ENCODE measurements at places on chromosomes 2 and 18. TPM values are rescaled to one million over a fixed set of nuclear protein-coding genes. Genes with fewer than 3 reads are reported as not detected.

DNA sequence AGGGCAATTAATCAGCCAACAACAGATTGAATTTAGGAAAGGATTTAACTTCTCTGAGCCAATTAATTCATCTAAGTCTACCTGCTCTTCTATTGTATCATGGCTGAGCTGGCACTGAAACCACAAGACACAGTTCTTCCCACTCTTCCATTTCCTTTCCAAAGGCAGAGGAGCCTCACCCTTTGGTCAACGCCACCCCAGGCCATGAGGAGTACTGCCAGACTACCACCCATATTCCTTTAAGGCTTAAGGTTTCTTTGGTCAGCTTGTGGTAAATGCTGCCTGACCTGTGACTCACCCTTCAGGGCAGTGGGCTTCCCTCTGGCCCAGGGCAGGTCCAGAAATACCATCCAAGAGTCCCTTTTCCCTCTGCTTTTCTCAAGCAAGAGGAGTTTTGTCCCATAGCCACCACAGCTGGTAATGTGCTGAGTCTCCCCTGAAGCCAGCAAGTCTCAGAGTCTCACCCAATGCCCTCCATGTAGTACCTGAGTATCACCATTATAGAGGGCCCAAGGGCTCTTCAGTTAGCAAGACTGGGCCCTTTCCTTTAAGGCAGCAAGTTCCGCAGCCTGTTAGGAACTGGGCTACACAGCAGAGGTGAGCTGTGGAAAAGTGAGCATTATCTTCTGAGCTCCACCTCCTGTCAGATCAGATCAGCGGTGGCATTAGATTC is 900.5 kb upstream of the CRIM1 start:
- peak; percentile 54 for DNase-seq

GRCh38 chr2:141316606-141317005 is 814.2 kb downstream of the LRP1B start:
- DNase-seq: no peak

GRCh38 chr2:159855557-159856061 is 57.6 kb upstream of the CD302 start:
- DNase-seq: no peak

- DNase-seq: no peak
These were observed 6.1 kb downstream of the PTGR3 start for GRCh38 chr18:75202696-75203365.

DNA sequence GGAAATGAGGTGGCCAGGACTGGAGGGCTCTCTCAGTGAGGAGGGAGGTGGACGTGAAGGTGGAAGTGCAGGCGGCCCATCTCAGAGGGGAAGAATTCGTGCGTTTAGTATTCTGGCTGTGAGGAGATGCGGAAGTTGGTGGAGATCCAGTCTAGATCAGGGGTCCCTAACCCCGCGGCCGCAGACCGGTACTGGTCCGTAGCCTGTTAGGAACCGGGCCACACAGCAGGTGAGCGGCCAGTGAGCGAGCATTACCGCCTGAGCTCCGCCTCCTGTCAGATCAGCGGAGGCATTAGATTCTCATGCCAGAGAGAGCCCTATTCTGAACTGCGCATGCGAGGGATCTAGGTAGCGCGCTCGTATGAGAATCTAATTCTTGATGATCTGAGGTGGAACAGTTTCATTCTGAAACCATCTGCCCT is 1.6 kb upstream of the FHOD3 start:
- no peak for DNase-seq

DNA sequence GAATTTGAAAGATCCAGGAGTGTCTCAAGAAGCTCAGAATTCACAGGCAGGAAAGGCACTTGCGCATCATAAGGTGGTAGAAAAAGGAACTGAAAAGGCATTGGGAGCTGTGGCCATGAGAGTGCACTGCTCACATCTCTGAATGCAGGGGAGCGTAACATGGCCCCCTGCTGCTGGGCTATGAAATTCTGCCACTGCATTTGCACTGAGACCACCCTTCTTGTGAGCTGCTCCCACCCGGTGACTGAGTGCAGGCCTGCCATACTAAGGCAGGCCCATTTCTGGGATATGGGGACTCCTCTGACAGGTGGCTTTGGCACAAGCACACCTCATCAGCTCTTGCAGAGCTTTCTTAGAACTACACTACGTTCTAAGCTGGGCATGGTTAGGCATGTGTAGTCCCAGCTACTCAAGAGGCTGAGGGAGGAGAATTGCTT is 25.3 kb upstream of the STARD7 start:
- no peak for DNase-seq

DNA sequence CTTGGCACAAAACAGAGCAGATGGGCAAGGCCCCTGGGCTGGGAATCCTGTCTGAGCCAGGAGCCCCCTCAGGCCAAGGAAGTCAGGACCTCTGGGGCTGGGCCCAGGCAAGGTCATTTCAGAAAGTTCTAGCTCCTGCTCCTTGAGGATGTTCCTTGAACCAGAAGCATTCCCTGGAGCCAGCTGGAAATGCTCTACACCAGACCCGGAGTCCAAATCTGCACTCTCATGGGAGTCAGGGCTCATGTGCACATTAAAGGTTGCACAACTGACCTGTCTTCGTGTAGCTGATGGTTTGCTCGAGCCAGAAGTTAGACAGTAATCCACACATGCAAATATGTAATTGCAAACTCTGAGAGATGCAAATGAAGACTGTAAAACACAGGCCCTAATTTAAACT is 18.0 kb downstream of the PARD6G start:
- no peak for DNase-seq

DNA sequence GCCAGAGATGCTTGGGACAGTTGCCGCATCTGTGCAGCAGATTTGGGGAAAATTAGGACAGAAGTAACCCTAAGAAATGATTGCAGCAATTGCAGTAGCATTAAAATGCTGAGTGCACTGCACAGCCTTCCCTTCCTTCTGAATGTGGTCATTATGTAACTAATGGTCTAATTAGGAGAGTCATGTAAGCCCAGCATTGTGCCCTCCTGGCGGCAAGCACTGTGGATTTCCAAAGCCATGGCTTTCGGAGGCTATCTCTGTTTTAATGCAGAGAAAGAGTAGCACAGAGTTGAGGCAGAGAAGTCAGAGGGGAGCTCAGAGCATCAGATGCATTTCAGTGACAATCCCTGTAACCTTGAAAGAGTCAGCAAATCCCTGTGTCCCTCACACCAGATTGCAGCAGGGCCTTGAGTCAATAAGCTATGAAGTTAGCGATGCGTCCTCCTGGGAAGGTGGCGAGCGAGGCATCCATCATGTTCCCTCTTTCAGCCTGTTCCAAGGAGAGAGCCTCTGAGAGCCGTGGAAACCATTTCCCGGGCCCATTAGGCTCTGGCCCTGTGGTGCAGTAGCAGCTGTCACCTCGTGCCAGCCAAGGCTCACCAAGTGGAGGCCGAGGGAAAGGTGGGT is 307.2 kb downstream of the FBXO15 start:
- no peak for DNase-seq

GRCh38 chr18:61400716-61401115 is 67.5 kb downstream of the CDH20 start:
- DNase-seq: no peak

- DNase-seq: no peak
These were observed 24.1 kb downstream of the MROH2A start for GRCh38 chr2:233802132-233802815.

ARL6IP6 gene
- total RNA-seq: 33.1 TPM

ASB18 gene
- total RNA-seq: not detected

GPBAR1 gene
- total RNA-seq: 0.29 TPM

VSNL1 gene
- 0.60 TPM for total RNA-seq

KIAA2012 gene
- 0.37 TPM for total RNA-seq

MSTN gene
- not detected for total RNA-seq

LAMA1 gene
- total RNA-seq: 129 TPM

DNPEP gene
- 102 TPM for total RNA-seq

PID1 gene
- 11.3 TPM for total RNA-seq

NPHP1 gene
- total RNA-seq: 2.0 TPM

TMEM169 gene
- total RNA-seq: 1.1 TPM
